DMS153 (cell line): ENCODE measurements at places on chromosomes 5 and 9.

- no peak for DNase-seq
Observed at GRCh38 chr5:96843140-96843539, 33.2 kb upstream of the ERAP2 start.

DNA sequence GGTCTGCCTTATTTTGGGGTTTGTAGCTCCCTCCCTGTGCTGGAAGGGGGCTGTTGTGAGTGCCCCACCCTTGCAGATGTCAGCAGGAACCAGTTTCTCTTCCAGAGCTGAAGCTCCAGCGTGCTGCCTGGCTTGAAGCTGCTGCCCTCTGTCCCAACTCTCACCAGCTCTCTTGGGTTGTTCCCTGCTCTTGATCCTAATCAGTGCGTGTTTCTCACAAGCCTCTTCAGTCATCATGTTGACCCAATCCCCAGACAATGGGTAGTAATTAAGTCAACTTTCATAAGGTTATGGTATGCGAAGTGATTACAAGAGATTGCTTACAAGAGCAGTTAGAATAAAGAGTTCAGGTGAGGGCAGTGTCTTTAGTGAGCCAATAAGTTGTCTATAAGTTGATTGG, 57.0 kb downstream of the PDE8B start:
- no peak for DNase-seq

- no peak for DNase-seq
Observed at GRCh38 chr9:2764353-2764752, 47.0 kb downstream of the KCNV2 start.

DNA sequence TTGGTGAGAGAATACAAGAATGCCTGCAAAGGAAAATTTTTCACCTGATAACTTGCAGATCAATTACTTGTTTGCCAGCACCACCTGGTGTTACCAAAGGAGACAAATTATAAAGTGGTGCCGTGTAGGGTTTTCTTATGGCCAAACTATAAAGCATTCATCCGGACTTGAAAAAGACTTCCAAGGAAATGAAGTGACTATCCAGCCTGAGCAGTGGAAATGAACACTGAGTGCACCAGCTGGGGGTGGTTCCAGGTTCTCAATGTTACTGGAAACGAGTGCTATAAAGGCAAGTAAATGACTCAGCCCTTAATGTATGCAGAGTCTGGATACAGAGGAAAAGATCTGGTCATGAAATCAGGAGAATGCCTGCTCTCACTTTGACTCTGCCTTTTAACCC, 113.1 kb downstream of the DNAH5 start:
- DNase-seq = no peak

GRCh38 chr9:116174347-116174746, 20.8 kb downstream of the PAPPA start:
- DNase-seq = no peak

- no peak for DNase-seq
Observed at GRCh38 chr9:5578018-5578697, 50.7 kb upstream of the RIC1 start.

- no peak for DNase-seq
Observed at GRCh38 chr9:27377811-27378456, 81.0 kb upstream of the EQTN start.

DNA sequence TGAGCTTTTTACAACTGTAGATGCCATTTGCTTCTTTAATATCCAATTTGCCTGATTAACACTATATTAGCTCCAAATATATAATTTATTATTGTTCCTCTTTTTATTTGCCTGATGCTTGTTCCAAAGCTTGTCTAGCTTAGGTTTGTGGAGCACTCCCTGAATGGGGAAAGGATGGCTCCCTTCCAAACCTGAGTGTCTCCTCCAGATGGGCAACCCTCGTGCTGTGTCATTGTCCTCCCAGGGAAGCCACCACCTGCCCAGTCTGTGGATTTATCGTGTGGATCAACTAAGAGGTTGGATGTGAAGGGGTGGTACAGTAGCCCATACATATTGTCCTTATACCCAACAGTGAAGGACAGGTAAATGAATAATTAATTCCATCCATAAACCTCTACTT, 404.9 kb downstream of the CDK5RAP2 start:
- DNase-seq = peak; percentile 56

DNA sequence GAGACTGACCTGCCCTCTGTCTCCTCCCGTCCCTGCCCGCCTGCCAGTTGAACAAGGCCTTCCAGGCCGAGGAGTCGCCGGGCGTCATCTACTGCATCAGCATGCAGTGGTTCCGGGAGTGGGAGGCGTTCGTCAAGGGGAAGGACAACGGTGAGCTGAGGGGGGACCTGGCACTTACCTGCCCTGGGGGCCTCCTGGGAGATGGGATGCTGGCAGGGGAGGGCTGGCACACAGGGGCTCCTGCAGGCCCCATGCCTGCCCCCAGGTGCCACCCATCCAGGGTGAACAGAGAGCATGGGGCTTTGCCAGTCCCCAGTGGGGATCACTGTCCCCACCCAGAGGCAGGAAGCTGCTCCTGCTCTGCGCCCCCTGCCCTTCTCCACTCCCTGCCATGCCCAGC, 43.0 kb downstream of the USP20 start:
- no peak for DNase-seq

DNA sequence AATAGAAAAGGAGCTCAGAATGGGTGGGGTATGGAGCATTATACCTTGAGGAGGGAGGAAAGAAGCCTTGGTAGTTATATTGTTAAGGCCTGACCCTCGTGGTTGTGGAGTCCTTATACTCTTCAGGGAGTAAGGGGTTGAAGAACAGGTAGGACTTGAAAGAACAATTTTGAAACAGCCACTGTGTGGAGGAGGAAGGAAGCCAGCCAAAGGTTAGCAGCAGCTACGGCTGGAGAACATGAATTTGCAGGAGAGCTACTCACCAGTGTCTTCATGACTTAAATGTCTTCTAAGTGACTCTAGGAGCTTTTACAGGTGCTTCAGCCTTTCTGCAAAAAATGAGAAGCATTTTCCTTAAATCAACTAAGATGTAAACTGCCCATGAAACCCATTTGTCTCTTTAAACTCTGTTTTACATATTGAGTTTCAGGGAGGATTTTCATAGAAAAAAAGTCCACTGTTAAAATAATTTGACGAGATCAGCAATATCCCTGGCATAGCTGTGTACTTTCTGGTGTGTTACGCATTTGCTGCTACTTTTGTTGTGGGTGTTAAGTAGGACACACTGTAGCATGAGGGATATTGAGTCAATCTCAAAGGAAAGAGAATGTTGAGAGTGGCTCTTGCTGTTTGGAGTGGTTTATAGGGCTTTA, 110.6 kb upstream of the ELL2 start:
- DNase-seq = no peak

GRCh38 chr5:39720136-39720535, 295.4 kb upstream of the DAB2 start:
- no peak for DNase-seq

- no peak for DNase-seq
Observed at GRCh38 chr5:124570285-124571035, 176.0 kb downstream of the ZNF608 start.

DNA sequence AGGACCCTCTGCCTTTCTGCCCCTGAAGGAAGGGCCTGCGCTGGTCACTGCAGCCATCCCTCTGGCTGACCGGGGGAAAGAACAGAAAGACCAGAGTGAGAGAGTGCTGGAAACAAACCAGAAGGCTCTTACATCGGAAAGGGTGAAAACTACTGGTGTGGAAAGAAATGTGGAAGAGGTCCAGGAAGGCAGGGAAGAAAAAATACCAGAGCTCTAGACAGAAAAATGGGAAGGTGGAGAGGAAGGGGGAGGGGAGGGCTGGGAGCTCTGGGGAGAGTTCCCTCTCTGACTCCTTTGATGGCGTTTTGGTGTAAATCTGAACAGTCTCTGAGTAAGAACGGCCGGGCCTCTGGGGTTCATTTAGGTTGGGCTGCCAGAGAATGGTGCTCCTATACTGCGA, 47.7 kb downstream of the COL23A1 start:
- DNase-seq = no peak

DNA sequence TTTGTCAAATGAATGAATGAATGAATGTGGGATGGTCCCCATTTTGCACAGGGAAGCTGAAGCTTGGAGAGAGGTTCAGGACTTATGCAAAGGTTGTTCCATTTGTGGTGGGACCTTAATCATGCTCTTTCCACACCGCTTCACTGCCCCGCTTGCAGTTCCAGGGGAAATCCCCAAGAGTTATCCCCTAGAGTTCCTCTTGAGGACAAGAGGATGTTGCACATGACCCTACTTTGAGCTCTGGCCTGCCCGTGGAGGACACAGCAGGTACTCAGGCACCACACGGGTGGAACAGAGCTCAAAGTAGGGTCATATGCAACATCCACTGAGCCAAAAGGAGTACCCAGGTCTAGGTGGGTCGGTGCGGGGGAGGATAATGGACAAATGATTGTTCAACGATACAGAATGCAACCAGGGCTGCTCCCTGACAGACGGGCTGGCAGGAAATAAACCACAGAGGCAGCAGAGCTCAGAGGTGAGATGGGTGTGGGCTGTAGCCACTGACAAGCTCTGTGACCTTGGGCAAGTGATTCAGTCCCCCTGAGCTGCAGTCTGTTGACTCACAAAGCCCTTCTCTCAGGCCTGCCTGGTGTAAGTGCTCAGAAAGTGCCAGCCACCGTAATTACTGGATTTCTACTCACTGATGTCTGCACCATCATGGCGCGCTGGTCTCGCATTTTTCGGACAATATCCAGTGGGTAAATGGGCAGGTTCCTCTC, 60.3 kb upstream of the EPB41L4B start:
- no peak for DNase-seq

- DNase-seq = no peak
Observed at GRCh38 chr5:9170026-9170425, 375.8 kb downstream of the SEMA5A start.
